ENCODE measurements at places on chromosomes 3 and 15. TPM values are rescaled to one million over a fixed set of nuclear protein-coding genes. Genes with fewer than 3 reads are reported as not detected.

BUB1B gene
- 91.0 TPM for total RNA-seq

CAV3 gene
- total RNA-seq = not detected

POLG gene
- 71.0 TPM for total RNA-seq

TTLL13 gene
- total RNA-seq = not detected

PARP15 gene
- total RNA-seq = not detected
